Psoas muscle (tissue), 8 donors: ENCODE measurements at places on chromosomes 13 and 19. TPM values are rescaled to one million over a fixed set of nuclear protein-coding genes. Genes with fewer than 3 reads are reported as not detected.

Gene STX10
- 20.4 TPM for total RNA-seq

Gene CERS1
- 4.3 TPM for total RNA-seq

Gene DOCK9
- total RNA-seq: 19.9 TPM

Gene ARGLU1
- total RNA-seq: 34.2 TPM

Gene FCAR
- total RNA-seq: 1.0 TPM

Gene OLFM4
- total RNA-seq: 0.76 TPM

Gene PRRG2
- 0.83 TPM for total RNA-seq

Gene SLC6A16
- total RNA-seq: 0.10 TPM

Gene LILRB1
- total RNA-seq: 1.2 TPM

Gene DCLK1
- 8.5 TPM for total RNA-seq

Gene ZNF560
- not detected for total RNA-seq

Gene S1PR2
- 1.1 TPM for total RNA-seq

Gene ZNF681
- 0.26 TPM for total RNA-seq

Gene AMER2
- 0.04 TPM for total RNA-seq

Gene OR7C1
- not detected for total RNA-seq

Gene PSG1
- total RNA-seq: not detected

Gene HTR2A
- not detected for total RNA-seq

Gene ZNF850
- total RNA-seq: 0.27 TPM

Gene AZU1
- total RNA-seq: 0.69 TPM

Gene CCL25
- not detected for total RNA-seq

Gene PEAK3
- 0.20 TPM for total RNA-seq

Gene CYP4F2
- not detected for total RNA-seq

Gene IGFL1
- not detected for total RNA-seq
